ENCODE measurements at places on chromosomes 6 and 20.

GRCh38 chr6:16823718-16824352 lies 62.6 kb upstream of the ATXN1 start:
- no peak for DNase-seq

- no peak for DNase-seq
Measured at GRCh38 chr6:146819596-146820320, 221.0 kb downstream of the ADGB start.

DNA sequence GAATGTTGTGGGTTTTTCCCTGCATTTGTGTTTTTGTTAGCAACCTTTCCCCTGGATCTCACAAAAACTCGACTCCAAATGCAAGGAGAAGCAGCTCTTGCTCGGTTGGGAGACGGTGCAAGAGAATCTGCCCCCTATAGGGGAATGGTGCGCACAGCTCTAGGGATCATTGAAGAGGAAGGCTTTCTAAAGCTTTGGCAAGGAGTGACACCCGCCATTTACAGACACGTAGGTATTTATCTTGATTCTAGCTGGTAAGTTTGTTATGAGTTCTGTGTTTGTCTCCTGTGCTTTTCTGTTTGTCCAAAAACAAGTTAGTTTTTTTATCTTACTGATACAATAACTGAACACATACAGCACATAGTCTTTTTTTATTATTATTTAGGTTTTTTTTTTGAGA lies 3.0 kb downstream of the SLC25A27 start:
- no peak for DNase-seq

DNA sequence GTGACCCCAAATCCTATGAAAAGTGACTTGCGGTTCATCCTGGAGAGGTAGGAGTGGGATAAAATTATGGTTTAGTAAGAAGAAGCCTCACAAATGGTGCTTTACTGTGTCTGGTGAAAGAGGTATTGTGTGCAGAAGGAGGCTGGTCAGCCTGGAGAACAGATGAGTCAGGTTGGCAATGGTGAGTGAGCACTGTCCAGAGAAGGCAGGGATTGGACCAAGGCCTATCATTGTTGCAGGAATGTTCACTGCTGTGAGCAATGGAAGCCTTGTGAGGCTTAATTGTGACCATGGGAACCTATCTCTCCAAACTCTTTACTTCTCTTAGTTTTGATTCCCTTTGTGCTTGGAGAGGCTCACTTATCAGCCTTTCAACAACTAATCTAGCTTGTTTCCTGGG lies 89.0 kb upstream of the KCNK16 start:
- DNase-seq = no peak

DNA sequence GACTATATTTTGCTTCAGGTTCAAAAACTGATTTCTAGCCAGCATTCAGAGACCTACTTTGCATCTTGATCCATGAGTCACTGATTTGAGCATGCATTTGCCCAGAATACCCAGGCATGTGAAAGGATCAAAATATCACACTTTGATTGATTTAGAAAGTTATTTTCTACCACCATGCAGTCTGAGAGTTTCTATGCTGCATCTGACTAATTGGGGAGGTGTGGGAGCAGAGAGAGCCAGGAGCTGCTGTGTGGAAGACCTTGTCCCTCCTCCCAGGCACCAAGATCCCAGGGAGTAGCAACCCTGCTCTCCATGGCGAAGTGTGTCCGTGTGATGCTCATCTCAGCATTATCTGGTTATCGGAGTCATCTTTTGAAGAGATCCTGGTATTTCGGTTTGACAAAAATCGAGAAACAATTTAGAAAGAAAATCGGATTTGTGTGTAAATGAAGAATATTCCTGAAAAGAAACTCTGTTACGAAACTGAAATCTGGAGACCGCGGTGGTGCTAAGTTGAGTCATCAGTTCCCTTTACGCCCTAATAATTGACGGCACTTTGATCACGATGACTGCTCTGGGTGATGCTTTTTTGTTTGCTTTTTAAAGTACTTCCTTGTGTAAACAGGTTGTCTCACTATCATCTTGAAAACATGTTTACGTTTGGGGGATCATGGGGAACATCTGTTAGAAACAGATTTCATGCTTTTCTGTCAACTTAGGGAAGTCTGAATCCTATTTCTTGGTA lies 193.4 kb downstream of the BACH2 start:
- DNase-seq = no peak

GRCh38 chr6:157223021-157223430 lies 100.3 kb downstream of the TMEM242 start:
- no peak for DNase-seq

- no peak for DNase-seq
Measured at GRCh38 chr6:118867181-118867580, 26.8 kb upstream of the ASF1A start.

DNA sequence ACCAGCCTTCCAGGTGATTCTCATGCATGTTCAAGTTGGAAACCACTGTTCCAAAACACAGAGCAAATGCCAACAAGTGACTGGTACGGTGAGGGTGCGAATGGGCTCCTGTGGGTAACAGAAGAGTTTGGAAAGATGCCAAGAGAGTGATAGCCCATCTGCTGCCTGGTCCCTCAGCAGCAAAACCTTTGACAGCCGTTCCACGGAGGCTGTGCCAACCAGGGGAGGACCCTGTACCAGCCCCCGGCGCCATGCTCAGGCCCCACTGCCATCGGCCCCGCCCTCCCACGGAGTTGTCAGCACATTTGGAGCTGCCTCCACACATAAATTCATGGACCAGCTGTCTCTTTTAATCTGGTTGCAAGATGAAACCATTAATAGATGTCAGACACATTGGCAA lies 4.4 kb upstream of the PTPRT start:
- DNase-seq = no peak

DNA sequence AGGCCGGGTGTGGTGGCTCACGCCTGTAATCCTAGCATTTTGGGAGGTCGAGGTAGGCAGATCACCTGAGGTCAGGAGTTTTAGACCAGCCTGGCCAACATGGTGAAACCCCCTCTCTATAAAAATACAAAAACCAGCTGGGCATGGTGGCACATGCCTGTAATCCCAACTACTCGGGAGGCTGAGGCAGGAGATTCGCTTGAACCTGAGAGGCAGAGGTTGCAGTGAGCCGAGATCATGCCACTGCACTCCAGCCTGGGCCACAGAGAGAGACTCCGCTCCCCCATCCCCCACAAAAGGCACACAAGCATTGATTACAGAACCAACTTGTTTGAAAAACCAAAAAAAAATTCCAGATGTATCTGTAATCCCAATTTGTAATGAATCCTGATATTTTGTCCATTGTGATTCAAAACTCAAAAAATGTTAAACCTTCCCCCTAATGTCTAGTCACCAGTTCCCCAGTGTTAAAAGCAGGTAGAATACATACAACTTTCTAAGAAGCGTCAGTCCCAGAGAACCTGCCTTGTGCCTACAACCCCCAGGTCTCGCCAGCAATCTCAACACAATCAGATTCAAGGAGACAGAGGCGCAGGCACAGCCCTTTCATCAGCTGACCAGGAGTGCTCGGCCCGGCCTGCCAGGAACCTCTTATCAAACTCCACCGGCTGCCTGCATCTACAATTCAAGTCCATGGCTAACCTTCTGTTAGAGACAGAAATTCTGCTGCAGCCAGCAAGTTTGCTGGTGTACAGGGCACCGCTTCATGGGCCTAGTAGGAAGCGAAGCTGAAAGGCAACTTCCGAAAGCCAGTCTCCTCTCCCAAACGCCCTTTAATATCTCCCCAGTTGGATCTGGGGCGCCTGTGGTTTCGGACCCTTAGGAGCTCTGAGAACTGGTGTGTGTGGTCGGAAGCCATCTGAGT lies 2.1 kb downstream of the EZR start:
- no peak for DNase-seq

GRCh38 chr20:2757001-2757400 lies 43.4 kb downstream of the CPXM1 start:
- no peak for DNase-seq

DNA sequence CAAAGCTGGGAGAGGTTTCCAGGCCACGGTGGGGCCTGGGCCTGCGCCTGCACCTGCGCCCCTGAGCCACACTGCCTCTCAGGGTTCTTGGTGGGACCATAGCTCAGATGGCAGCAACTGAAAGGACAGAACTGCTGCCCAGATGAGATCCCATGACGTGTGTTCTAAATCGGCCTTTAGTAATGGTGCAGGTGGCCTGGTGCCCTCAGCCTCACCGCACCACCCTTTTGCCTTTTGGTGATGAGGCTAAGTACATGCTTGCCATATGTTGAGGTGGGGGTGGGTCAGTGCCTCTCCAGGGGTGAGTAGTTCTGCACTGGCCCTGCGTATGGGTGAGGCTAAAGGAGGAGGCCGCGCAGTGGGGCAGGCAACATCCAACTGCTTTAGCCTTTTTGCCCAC lies 7.4 kb downstream of the PSMG4 start:
- no peak for DNase-seq

DNA sequence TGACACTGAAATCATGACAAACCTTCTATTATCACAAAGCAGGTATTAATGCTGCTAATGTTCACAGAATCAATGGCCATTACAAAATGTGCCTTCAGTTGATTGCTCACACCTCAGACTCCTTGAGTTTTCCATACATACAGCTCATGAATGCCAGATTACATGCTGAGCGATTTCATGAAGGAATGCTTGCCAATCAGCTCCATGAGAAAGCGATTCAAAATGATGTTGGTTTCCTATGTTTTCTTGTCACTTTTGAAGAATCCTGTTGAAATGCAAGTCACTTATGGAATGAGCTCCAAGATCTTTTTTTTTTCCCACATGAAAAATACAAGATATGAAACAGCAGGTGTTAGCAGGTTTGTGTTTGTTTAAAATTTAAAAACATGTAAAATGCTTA lies 71.4 kb upstream of the SHLD1 start:
- DNase-seq = no peak

DNA sequence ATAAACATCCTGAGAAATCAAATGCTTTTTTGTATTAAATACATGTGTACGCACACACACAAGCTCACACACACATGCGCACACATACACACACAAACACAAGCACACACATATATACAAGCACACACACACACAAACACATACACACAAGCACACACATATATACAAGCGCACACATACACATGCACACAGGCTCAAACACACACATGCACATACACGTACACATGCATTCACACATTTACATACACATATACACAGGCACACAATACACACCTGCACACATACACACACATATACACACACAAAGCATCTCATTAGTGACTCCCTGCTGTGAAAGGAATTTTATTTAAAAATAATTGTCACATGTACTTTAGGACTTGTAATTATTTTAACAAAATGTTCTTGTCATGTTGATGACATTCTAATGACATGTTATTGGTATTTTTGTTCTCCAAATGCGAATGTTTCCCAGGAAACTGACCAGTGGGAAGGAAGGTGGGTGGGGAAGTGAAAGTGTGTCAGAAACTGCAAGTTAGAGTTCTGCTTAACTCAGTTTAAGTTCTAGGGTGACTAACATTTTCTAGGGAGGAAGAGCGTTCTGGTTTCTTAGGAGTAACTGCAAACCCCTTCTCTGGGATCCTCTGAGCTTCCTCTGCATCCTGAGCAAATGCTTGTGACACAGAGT lies 113.9 kb upstream of the ZNF217 start:
- no peak for DNase-seq

DNA sequence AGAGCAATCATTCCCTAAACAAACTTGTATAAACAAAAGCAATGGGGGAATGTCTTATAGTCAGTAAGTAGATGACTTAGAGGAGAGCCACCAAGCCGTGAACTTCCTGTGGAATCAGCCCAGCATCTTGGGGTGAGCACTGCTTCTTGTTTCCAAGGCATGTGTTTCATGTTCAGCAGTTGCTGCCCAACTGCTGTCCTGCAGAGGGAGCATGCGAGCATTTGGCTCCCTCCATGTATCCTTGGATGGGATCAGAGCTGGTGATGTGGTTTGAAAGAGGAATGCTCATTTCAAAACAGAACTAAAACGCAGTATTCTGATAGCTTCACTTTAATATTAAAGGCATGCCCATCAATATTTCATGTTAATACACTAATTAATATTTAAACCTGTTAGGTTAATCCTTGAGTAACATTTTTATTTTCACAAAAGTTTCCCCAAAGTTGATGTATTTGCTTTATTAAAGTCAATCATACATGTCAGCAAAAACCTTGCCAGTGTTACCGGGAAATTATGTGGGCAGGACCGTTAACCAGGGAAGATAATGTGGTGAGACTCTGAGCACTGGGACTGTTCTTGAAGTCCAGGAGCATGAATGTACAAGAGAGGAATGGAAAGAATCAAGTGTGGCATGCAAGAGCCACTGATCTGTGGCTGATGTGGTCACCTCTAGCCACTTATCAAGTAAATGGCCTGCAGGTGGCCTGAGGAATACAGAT lies 172.1 kb upstream of the GGTLC1 start:
- DNase-seq = no peak

- no peak for DNase-seq
Measured at GRCh38 chr6:15259766-15260098, 13.9 kb downstream of the JARID2 start.

GRCh38 chr20:44208770-44209169 lies 1.8 kb downstream of the OSER1 start:
- DNase-seq = no peak

DNA sequence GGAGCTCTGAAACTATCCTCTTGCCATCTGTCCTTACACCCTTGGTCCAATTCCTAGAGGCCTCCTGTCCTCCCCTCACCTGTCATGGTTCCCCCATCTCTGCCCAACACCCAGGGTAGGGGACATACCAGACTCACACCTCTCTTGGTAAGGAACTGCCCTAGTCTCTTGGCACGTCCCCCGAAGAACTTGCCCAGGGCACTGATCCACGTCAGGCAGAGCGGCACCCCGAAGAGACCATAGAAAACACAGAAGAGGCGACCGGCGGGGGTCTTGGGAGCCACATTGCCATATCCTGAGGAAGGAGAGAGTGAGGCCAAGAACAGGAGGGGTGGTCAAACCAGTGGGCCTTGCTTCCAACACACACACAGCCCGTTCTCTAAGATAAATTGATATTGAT lies 34.8 kb downstream of the KCNK5 start:
- no peak for DNase-seq

DNA sequence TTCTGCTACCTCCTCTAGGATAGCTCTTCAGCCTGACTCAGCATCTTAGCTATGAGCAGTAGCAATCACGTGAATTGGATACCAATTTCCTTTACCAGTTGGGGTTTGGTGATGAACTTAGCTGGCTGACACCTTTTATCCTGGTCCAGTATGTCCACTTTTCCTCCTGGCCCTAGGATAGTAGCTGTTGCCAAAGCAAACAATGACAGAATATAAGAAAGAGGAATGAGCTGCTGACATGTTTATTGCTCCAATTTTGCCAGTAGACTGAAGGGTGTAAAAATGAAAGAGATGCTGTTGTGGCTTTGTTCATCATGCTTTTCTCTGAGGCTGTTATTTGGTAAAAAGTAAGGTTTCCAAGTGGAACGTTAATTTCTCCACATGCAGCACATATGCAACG lies 168.3 kb upstream of the JAG1 start:
- DNase-seq = no peak

Measured in stimulated activated CD8-positive, alpha-beta memory T cell treated with anti-CD3 and anti-CD28 coated beads, Interleukin-7, amount 100 ng/mL, for 1 hour (primary cell).